ENCODE measurements at places on chromosomes 5 and 9.

DNA sequence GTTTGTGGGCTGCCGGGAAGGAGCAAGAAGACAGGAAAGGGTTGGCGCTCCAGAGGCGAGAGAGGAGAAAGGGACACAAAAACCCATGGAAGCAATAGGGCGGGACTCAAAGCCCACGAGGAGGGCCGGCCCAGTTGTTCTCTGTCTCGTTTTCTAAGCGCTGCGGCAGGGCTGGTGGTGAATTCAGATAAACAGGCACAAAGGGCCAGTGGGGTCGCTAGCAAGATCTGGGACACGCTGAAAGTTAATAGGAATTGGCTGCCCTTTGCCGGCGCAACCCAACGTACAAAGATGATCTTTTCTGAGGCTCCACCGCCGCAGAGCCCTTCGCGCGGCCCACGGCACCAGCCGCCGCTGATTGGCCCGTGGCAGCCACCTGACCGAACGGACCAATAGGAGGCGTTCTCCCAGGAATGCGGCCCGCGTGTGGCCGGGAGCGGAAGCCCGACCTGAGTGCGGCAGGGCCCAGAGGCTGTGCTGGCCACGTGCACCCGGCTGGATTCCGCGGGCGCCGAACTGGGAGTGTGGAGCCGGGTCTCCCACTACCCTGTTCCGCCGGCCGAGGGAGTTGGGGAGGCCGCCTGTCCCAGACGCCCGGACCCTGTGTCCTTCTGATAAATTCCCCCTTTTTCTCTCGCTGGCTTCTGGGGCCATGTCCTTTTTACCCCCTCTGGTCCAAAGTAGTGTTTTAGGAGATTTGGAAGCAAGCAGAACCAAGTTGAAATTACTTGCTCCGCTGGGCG is 16.8 kb upstream of the NSD1 start:
- peak; percentile 54 for DNase-seq

DNA sequence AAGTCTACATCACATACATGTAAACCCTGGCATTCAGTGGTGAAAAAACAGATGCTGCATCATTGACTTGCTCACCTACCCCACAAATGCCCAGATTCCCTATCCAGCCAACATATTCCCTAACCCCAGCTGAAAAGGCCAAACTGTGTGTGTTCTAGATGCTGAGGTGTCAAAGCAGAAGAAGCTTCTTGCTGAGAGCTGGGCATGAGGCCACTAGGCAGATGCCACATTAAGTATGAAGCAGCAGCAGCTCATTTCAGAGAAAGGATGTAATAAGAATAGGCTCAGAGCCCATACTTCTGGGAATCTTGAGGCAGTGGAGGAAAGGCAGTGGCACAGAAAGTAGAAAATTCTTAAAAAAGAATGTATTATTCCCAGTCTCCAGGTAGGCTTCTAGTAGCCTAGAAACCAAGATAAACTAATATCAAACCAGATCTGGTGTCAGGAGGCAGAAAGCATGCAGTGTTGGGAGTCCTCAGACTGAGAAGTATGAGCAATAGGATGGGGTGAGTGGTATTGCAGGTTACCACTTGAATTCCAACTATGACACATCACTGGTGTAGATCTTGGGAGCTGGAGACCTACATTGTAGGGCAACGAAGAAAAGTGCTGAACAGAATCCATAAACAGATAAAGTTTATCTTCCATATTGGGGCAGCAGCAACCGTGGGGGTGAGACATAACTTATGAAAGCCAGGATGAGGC is 71.9 kb upstream of the GRHPR start:
- no peak for DNase-seq

GRCh38 chr9:108167136-108167900 is 677.7 kb upstream of the KLF4 start:
- no peak for DNase-seq

DNA sequence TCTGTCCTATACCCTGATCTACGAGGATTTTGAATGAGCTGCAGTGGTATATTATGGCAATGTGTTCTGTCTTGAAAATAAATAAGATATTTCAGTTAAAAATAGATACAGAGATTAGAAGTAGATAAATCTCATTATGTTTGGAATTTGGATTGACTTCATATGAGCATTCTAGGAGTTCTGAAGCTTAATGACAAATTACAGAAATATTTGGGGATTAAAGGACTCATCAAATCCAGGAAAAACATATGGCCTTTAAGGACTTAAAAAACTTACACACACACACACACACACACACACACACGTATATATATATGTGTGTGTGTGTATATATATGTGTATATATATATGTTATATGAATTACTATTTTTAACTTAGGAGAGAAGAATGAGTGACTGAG is 446.9 kb upstream of the CD180 start:
- no peak for DNase-seq

DNA sequence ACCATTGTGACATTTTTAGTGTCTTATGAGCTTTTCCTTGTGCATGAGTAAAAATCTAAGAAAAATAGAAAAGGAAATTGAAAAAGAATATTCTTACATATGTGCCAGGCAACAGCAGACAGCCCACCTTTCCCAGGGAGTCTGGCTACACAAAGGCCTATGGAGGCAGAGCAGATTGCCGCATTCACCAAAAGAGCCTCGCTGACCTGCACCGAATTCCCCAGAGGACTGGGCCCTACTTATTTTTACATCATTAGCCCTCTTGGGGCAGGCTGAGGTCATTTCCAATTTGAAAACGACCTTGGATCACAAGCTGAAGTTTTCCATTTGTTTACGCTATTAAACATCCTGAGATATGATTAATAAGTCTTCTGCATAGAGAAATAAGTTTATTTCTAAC is 66.2 kb upstream of the WDR41 start:
- DNase-seq = no peak

- no peak for DNase-seq
Measured at GRCh38 chr9:125376261-125377226, 114.9 kb downstream of the GAPVD1 start.

- DNase-seq = no peak
Measured at GRCh38 chr5:81315336-81315735, 13.9 kb downstream of the ZCCHC9 start.

DNA sequence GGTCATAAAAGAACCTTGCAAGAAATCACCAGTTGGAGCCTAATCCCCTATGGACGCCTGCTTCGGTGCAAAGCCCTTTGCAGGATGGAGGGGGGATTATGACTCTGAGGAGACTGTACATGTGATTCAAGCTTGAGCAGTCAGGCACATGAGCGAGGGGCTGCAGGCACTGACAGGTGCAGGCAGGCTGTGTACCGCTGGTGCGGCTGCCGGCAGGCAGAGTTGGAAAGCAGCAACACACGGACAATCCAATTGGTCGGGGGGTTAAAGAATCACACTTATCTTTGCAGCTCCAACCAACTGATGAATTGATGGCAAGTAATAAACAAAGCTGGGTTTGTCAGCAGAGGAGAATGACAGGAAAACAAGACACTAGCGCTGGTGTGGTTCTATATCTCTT is 5.7 kb downstream of the WHRN start:
- no peak for DNase-seq

DNA sequence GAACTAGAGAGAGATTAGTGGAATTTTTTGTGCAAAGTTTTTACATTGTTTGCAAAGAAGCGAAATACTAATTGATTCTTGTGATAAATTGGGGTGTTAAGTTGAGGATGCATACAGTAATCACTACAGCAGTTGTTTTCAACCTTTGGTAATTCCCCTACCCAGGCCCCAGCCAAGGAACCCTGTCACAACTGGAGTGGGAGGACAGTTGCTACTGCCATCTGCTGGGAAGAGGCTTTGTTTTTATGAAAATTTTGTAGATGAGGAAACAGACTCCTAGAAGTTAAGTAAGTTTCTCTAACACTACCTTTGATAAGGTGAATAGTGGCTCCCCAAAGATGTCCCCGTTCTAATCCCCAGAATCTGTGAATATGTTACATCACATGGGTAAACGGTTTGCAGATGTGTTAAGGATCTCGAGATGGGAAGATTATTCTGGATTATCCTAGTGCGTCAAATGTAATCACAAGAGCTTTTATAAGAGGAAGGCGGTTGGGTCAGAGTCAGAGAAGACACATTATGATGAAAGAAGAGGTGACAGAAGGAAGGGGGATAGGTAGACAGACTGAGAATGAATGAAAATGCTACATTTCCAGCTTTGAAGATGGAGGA is 34.0 kb upstream of the PPP1R2B start:
- peak; percentile 5 for DNase-seq

DNA sequence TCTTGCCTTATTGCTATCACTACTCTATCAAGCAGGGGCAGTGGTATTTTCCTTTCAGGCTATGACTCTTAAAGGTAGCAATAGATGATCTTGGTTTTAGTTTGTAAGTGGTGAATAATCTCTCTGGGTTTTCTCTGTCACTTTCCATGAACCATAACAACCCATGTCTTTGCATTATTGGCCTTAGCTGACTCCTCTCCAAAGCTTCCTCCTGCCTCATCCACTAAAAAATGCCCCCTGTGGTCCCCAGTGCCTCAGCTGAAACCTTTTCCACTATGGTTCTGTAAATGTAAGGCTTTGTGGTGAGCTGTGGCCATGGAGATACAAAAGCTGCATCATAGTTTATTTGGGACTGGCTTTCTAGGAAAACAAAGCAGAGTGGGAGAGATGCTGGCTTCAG is 128.8 kb downstream of the GPBP1 start:
- DNase-seq = no peak

DNA sequence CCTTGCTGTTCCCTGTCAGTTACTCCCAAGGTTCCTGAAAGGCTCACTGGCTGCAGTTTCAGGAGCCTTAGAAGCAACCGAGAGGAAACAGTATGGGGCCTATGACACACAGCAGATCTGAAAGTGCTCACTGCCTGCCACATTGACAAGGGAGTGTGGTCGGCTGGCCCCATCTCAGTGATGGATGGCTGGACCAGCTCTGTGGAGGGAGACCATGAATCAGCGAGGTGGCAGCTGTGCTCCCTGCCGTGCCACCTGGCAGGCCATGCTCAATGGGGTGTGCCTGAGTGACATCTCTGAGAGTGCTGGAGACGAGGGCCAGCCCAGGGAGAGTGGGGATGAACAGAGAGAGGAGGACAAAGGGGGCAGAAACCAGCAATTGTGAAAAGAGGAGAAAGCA is 49.1 kb downstream of the DOCK2 start:
- no peak for DNase-seq

DNA sequence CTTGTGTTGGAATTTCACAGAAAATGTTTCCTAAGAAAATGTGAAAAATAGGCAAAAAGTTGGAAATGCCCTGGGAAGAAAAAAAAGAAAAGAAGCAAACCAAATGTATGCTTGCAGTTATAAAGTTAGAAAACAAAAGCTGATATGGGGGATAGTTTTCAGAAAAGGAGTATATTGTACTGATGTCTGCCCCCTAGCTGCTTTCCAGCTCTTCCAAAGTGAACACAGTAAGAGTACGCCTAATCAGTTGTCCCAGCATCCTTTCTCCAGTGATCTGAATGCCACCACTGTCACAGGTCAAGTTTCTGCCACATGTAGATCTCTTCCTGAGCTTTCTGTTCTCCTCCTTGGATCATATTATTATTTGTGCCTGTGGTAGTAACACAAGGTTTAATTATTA is 5.8 kb downstream of the TYRP1 start:
- DNase-seq = no peak

DNA sequence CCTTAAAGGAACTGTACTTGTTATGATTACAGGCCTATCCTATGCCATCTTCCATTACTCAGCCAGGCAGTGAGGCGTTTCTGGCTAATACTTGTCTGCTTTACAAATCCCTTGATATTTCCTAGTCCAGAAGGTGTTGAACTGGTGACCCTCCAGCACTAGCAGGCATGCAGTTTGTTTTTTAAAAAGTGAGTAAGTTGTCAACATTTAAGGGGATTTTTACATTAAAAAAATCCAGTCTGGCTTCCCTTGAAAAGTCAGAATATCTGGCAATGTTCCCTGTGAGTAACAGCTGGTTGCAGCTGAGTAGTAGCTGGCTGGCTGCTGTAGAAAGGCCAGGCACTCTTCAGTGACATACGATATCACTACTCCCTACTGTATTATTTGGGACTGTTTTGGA is 21.8 kb downstream of the GRIN3A start:
- no peak for DNase-seq

DNA sequence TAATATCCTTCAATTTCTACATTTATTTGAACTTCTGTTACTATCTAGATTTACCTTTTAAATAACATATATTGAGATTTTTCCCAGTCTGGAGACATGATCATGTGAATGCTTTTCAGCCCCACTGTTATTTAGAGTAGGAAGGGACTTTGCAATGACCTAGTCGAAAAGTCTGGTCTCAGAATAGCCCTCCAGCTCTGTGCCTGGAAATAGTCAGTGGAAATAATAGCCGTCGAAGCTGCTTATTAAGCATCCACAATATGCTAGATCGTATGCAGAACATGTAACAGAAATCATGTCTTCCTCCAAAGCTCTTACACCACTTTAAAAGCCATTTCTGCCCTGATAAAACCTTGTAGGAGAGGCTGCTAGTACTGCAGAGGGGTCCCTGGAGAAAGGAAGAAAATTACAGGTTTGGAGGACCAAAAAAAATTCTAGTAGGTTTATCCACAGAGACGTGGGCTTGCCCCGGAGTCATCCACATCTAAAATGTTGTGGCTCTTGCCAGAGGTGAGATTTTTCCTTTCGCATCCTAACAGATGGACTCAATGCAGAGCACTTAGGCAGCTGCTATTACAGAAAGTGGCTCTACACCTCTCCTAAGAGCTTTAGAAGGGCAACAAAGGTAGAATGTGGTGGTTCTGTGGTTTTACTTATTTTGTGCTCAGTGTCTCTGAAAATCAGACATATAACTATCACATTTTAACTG is 2.5 kb upstream of the FGF1 start:
- DNase-seq = no peak

- no peak for DNase-seq
Measured at GRCh38 chr9:77156646-77157371, 20.5 kb upstream of the VPS13A start.

- DNase-seq = no peak
Measured at GRCh38 chr9:106745457-106745856, 117.5 kb upstream of the ZNF462 start.

DNA sequence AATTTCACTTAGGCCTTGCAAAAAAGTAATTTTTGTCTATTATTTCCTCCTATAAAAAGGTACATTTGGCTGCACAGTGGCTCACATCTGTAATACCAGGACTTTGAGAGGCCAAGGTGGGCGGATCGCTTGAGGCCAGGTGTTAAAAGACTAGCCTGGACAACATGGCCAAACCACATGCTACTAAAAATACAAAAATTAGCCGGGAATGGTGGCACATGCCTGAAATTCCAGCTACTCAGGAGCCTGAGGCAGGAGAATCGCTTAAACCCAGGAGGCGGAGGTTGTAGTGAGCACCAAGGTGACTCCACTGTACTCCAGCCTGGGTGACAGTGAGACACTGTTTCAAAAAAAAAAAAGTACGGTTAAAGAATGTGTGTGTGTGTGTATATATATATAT is 15.7 kb downstream of the NUP155 start:
- no peak for DNase-seq

- peak; percentile 77 for DNase-seq
Measured at GRCh38 chr9:124852829-124853531, at the start of gene WDR38. Gene WDR38, plus strand, starts transcription at chr9:124853460. Its CDS starts 72 bp downstream, at chr9:124853532.

Measured in memory B cell (primary cell).